ENCODE measurements at places on chromosomes 7 and 10. TPM values are rescaled to one million over a fixed set of nuclear protein-coding genes. Genes with fewer than 3 reads are reported as not detected.

The SUGCT gene
- 0.58 TPM for total RNA-seq

The TAF3 gene
- total RNA-seq: 7.2 TPM

The TRPV5 gene
- total RNA-seq: not detected

The NPFFR1 gene
- total RNA-seq: not detected

The CFAP58 gene
- 0.08 TPM for total RNA-seq

The OR13A1 gene
- 0.05 TPM for total RNA-seq

Measured in A549 treated with Hydrocortisone at 1 μM for 4 hours (cell line).